ENCODE measurements at places on chromosomes 3 and 15. TPM values are rescaled to one million over a fixed set of nuclear protein-coding genes. Genes with fewer than 3 reads are reported as not detected.

PXYLP1 gene
- total RNA-seq = 13.4 TPM

- no peak for DNase-seq
These were observed 768.6 kb upstream of the GOLIM4 start for GRCh38 chr3:168864107-168865021.

GRCh38 chr3:122977746-122978466 lies 49.7 kb downstream of the SEMA5B start:
- peak; percentile 97 for DNase-seq

PLCD1 gene
- total RNA-seq = 17.6 TPM

PDCD10 gene
- 75.6 TPM for total RNA-seq

GRCh38 chr15:61141497-61142125 lies 87.5 kb downstream of the RORA start:
- peak; percentile 7 for DNase-seq

AQP9 gene
- 1.6 TPM for total RNA-seq

DNA sequence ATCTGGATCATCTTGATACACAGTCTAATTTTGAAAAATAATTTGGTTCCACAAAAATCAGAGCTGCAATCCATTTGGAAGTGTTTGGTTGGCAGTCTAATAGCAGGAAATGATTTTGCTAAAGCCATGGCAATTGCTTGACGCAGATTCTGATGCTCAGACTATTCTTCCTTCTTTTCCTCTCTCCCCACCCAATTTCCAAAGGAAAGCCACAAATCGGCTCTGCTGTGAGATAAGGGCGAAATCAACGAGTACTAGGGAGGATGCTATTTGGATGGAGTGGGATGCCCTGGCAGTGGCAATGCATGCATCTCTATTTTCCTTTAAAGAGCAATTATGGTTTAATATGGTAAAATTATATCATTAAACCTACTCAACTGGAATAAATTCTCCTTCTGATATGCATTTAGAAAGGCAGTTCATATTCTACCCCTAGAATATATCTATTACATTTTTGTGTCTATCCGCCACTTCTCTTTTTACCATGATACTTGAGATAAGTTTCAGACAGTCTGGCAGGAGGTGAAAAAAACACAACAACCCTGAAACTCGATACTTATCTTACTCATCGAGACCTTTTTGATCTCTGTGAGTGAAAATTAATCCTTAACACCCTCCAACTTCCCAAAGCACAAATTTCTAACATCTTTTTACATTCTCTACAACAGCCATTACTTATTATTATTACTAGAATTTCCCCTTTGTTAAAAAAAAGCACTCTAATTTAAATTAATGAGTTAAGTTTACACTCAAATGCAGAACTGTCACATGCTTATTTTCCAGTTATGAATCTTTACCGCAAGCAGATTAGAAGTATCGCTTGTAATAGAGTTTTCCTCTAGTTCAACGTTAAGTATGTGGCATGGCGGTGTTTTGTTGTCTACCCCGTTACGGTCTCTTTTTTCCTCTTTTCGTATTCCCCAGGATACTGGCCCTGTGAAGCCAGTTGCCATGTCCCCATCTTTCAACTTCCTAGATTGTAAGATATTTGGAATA lies 433.3 kb downstream of the FOXP1 start:
- no peak for DNase-seq

GRCh38 chr3:47604145-47604544 lies 25.5 kb upstream of the CSPG5 start:
- DNase-seq = no peak

GRCh38 chr3:126970101-126970500 lies 12.8 kb upstream of the PLXNA1 start:
- no peak for DNase-seq
